Neural crest cell (in vitro differentiated cells): ENCODE measurements at places on chromosomes 2 and 18.
A peak's percentile ranks its signal among the peaks of the same experiment; 100 is the strongest.

- no peak for DNase-seq
These were observed 94.2 kb downstream of the TPGS2 start for GRCh38 chr18:36734596-36734995.

DNA sequence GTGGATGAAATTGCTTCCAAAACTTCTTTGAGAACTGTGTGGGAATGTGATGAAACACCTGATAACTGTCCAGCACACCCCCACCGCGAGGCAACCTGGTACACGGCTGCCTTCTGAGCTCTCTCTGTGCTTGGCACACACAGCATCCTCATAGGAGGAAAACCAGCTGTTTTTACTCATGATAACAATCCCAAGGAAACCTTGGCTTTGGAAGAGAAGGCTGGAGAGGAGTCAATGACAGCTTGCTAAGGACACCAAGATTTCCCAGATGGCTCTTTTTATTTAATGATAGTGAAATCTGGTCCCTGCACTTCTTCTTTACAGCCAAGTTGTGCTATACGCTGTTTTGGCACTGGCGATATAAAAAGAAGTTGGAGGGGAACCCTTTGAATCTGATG, 232.5 kb upstream of the FN1 start:
- DNase-seq, result no peak

DNA sequence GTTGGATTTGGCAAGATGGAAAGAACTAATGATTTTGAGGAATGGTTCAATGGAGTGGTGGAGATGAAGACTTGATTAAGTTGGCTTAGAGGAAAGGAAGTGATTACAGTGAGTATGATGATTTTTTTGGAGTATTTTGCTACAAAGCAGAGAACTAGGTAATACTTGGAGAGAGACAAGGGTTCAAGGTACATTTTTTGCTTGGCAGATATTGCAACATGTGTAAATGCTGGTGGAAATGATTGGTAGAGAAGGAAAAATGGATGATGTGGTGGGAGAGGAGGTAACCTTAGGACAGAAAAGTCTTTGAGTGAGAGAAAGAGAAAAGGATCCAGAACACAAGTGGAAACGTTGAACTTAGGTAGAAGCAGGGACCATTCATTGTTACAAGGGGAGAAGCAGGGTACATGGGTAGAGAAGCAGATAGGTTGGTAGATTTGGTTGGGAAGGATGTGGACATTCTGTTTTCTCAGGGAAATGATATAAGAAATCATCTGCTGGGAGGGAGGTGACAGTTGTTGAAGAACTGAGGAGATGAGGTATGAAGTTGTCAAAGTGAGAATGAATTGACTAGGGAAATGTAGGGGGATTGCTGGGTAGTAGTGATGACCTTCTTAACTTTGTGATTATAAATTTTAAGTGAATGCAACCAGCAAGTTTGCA, 6.5 kb downstream of the EHBP1 start:
- DNase-seq, result no peak

DNA sequence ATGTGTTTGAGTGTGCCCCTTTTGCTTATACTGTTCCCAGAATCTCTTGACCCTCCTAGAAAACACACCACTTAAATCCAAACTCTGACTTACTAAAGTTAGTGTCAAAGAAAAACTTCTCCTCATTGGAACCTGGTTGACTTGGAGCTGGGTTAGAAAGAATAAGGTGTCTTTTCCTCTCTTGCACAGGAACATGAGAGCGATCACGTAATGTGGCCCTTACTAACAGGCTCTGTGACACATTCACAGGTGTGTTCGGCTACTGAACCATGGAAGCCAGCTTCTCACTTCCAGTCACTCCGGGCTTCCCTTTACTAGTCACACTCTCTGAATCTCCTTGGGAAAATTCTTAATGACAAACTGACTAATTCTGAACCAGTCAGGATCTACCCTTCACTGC, 5.4 kb upstream of the POU3F3 start:
- DNase-seq, result no peak

DNA sequence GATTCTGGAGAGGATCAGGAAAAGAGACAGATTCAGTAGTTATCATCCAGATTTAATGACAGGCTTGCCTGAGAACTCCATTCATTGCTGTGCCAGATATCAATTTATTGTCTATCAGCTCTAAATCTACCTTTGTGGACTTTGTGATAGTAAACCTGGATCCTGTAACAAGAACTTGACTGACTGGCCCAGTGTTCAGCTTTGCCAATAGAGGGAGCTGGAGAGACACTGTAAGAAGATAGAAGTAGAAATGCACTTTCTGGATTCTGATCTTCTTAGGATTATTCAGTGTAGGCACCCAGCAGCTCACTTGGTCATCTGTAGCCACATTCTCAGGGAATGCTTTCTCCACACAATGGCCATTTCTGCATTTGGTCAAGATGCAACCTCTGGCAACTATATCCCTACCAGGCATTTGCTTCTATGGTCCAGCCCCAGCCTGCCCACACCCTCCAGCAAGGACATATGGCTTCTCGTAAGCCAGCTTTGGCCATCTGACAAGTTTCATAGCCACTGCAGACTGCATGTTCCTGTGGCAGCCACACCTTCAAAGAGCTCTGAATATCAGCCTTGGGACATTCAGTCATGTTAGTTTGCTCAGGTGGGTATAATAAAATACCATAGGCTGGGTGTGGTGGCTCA, 6.1 kb upstream of the SERPINB8 start:
- DNase-seq, result no peak

DNA sequence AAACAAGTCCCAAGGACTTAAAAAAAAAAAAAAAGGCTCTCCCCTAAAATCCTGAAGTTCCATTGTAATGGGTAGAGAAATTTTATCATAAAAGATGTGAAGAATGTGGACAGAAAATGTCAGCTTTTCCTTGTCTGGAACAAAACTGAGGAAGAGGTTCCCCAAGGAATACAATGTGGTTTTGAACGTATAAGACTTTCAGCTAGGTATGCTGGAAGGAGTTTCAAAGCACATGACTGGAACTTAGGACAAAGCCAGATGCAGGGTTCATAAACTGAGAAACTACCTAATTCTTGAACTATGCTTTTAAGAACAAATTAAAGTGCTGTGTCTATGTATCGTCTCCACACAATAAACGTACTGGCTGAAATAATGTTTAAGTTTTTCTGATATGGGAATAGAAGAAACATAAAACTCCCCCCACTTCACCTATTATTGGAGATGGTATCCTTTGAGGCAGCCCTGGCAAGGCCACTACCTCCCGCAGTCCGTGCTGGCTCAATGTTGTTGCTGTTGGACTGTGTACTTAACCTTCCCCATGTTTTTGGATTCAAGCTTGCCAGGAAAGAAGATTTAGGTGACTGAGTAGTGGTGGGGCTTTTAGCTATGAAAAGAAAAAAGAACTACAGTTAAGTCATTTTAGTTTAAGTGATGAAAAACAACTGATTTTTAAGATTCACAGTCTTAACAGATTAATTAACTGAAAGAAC, 84.2 kb upstream of the DNER start:
- DNase-seq, result no peak

DNA sequence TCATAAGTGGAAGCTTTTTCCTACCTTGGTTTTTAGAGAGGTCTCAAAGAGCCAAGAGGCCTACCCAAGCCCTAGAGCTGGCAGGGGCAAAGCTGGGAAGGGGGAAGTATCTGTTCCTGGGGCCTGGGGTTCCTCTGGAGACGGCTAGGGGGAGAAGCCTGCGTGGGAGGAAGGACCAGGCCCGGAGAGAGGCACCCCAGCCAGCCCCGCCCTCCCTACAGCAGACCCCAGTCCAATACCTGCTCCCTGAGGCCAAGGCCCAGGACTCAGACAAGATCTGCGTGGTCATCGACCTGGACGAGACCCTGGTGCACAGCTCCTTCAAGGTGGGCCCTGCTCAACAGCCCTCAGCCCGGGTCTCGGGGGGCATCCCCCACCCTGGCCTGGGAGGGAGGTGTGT, 2.2 kb downstream of the CTDSP1 start:
- DNase-seq, result no peak

- no peak for DNase-seq
These were observed 94.8 kb upstream of the B3GNT7 start for GRCh38 chr2:231300722-231301076.

- no peak for DNase-seq
These were observed 265.3 kb downstream of the PAX3 start for GRCh38 chr2:222033541-222033940.

DNA sequence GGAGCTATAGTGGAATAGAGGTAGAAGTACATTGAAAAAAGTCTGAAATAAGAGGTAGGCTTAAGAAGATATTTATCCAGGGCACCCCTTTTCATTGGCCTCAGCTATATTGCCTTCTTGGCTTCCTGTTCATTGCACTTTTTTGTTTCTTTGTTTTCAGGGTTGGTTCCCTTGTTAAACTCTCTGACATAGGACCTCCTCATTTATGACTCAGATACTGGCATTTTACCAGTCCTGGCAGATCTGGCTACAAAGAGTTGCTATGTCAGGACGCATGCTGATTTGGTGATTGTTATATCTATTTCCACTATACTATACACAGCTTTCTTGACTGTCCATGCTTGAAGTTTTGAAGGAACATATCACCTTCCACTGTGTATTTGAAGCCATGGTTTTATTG, 60.0 kb downstream of the GCA start:
- no peak for DNase-seq

GRCh38 chr18:57253903-57254302, 98.5 kb upstream of the ST8SIA3 start:
- DNase-seq, result no peak

DNA sequence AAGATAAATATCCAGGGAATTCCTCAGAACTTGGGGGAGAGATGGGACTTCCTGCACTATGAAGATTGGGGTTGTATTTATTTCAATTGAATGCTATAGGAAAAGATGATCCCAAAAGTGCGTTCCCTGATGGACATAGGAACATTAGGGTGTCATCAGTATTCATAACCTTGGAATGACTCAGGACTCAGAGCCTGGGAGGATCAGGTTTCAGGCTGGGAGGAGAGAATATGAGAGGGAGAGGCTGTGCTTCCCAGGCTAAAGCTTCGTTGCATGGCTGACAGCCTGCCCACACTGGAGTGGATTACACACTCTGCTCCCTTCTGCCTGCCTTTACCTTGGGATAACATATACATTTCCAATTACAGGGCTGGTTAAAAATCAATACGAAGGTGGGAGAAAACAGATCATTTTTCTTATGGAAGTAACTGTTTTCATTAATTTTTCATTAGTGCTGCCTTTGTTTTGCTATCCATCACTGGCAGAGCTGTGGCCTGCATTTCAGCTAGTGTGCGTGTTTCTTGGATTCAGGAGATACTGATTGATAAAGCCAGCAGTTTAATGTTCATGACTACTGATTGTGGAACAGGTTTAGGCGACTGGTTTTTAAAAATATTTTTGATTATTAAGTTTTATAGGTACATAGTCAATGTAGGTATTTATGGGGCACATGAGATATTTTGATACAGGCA, 118.7 kb downstream of the KCTD1 start:
- DNase-seq, result no peak

DNA sequence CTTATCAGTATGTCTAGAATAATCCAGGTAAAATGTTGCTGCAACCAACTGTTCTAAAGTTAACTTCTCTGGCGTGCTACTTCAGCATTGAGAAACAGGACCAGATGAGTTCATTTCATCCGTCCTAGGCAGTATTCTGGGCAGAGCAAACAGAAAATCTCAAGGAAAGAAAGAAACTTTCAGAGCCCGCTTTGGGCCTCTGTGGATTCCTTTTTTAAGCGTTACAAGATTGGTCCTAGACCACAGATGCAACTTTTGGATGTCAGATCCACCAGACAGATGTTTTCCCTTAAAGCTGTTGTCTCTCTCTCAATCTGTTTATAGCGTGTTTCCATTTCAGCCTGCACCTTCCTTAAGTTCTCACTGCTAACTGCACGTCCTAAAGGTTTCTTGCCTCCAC, 75.0 kb downstream of the BCL2 start:
- no peak for DNase-seq

GRCh38 chr18:2897448-2898185, 50.8 kb downstream of the EMILIN2 start:
- DNase-seq, result no peak

DNA sequence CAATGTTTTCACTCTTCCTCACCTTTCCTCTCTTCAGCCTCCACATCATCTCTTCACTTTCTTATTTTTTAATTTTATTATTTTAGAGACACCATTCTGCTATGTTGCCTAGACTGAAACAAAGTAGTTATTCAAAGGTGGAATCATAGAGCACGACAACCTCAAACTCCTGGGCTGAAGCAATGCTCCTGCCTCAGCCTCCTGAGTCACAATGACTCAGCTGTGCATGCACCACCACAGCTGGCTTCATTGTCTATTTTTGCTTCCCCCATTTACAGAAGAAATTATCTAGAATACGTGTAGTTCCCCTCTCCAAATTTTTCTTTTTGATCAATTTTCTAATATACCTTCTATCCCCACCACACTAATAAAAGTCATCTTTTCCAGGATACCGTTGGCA, 911.5 kb upstream of the SOX11 start:
- no peak for DNase-seq

- DNase-seq, result no peak
These were observed 122.2 kb downstream of the BIRC6 start for GRCh38 chr2:32478889-32479620.

DNA sequence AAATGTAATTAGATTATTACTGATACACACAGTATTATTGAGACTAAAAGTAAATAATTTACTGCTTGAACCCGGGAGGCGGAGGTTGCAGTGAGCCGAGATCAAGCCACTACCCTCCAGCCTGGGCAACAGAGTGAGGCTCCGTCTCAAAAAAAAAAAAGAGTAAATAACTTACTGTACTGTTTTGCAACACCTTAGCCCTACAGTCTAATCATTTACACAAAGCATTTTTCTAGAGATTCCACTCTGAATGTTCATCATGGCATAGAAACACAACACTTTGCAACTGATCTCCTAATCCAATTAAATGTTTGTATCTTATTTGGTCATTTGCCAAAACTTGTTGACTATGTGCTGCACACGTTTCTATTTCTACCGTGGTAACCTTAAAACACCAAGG, 23.4 kb upstream of the RMP24 start:
- no peak for DNase-seq

DNA sequence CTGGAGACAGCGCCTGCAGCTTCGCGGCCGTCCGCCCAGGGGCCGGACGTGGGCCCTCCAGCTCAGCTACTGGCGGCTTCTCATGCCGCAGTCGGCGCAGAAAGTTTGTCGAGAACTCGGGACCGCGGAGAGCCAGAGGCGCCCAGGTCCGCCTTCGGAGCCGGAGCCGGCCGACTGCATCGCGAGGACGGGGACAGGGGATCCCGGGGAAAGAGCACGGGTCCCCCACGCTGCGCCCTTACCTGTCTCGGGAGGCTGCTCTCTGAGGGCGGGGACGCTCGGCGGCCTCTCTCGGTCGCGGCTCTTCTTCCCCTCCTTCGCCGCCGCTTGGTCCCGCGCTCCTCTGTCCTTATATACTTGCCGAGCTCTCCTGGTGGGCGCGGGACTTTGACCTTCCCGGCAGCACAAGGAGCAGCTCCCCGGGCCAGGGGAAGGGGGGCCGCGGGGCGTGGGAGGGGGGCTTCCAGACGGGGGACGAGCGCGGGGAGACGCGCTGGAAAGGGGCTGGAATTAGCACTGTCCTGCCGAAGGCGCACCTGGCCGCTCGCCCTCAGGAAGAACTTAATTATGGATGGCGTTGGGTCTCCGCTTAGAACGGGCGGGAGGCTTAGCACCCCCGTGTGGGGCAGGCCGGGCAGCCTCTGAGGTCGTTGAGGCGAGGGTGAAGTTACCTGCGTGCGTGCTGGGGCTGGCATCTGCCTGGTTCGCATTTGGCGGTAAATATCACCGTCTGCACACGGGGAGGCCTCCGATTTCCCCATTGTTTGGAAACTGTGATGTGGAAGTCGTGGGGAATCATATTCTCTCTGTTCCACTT, at the start of gene POMC:
Gene POMC, minus strand, starts transcription at position 325 of the 817 bp plus-strand sequence. CDS start 3,808 bp downstream, outside the sequence.
- DNase-seq, result peak; percentile 29

- DNase-seq, result peak; percentile 28
These were observed 482 bp downstream of the DLGAP1 start for GRCh38 chr18:4454537-4455112.

- no peak for DNase-seq
These were observed 26.5 kb upstream of the TWIST2 start for GRCh38 chr2:238821391-238821790.
